ENCODE measurements at places on chromosomes 3 and 15.

- no peak for DNase-seq
Observed at GRCh38 chr3:13324835-13325501, 95.2 kb downstream of the NUP210 start.

DNA sequence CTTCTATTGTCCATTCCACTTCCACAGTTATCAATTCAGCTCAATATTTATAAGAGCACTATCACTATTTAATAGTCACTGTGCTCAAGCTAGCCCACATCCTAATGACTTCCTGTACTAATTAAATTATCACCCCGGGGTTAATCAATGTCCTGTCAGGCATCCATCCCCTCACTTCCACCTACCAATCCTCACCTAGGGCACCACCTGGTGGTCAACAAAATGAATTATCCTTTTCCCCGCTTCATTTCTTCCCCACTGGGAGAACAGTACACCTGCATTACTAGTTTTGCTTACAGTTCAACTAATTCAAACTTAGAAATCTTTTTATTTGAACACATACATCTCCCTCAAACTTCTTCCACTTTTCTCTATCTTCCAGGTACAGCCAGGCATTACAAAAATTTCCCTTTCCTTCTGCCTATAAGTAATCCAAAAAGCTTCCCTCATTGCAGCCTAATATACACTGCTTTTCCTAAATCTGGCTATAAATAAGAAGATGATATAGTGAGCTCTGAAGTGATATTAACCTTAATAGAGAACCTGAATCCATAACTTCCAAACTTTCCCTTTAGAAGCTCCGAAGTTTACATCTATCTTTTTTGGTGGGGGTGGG, 68.5 kb downstream of the TMCC1 start:
- DNase-seq: peak; percentile 47

GRCh38 chr3:107644631-107645030, 121.9 kb downstream of the BBX start:
- no peak for DNase-seq

DNA sequence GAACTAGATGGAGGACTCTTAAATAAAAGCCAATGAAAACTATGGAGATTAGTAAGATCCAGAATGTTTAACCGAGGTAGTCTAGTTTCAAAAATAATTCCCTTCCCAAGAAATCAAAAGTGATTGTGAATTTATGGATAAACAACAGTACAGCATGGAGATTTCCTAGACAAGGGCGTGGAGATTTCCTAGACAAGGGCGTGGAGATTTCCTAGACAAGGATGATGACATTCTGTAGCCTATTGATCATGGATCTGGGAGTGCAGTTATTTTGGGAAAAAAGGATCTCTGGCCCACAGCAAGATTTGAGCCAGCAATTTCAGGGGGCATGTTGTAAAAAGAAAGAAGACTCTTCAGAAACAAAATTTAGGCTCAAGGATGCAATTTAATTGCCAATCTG, 175.3 kb downstream of the RAP2B start:
- DNase-seq: no peak

- no peak for DNase-seq
Observed at GRCh38 chr3:161067335-161067734, 37.8 kb downstream of the B3GALNT1 start.

DNA sequence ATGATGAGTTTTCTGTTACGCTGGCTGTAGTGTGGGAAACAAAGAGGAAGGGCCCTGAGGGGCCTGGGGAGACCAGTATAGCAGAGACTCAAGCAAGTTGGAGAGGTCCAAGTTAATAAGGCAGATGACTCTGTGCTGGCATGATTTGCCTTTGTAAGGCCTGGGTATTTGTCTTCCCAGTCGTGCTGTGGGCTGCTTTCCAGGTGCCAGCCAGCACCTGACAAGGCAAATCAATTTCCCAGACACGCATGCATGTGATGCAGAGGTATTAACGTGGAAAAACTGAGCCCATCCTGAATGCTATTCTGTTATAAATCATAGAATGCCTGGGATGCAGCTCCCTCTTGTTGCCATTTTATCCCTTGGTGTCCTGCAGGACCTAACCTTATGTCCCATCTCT, 175.6 kb downstream of the MFSD1 start:
- no peak for DNase-seq

DNA sequence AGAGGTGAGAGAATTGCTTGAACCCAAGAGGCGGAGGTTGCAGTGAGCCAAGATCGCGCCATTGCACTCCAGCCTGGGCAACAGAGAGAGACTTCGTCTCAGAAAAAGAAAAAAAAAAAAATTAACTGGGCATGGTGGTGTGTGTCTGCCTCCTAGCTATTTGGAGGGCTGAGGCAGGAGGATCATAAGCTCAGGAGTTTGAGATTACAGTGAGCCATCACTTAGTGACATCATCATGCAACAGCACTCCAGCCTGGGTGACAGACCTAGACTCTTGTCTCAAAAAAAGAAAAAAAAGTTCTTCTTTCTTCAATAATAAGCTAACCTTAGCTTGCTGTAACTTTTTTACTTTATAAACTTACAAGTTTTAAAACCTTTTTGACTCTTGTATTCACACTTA, 99.8 kb downstream of the SLMAP start:
- no peak for DNase-seq

DNA sequence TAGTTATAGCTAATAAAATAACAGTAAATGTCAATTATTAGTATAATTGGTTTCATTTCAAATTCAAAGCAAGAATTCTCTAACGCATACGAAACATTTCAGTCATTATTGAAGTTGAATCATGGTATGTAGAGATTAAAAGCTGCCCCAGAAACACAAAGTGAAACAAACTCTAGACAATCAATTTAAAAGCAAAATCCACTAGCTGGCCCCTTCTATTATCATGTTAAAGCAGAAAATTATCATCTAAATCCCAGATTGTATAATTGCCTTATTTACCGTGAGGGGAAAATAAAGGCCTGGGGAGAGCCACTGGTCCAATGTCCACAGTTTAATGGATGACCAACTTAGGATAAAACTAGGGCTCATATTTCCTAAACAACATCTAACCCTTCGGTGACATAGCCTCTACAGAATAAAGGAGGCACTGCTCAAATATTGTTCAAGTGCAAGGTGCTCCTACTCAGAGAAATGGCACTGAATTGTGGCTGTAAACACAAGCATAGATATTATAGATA, 110.9 kb upstream of the THRB start:
- DNase-seq: no peak

GRCh38 chr3:151931171-151931570, 57.7 kb downstream of the SUCNR1 start:
- no peak for DNase-seq

DNA sequence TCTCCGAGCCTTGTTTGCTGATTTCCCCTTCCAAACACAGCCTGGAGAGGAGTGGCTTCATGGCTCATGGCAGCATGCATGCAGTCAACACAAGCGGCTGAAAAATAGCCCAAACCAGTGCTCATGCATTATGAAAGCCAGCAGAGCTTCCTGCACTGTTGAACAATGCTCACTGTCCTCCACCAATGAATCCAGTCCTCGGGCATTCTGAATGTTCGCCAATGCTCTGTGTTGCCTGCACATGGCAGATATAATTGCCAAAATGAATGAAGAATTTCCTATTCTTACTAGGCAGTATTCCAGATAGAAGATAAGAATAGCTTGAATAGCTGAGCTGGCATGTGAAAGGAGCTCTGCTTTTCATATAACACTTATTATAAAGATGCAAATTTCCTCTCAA, 252.7 kb downstream of the ROBO1 start:
- no peak for DNase-seq

GRCh38 chr3:39142067-39142466, 11.3 kb downstream of the CSRNP1 start:
- no peak for DNase-seq

DNA sequence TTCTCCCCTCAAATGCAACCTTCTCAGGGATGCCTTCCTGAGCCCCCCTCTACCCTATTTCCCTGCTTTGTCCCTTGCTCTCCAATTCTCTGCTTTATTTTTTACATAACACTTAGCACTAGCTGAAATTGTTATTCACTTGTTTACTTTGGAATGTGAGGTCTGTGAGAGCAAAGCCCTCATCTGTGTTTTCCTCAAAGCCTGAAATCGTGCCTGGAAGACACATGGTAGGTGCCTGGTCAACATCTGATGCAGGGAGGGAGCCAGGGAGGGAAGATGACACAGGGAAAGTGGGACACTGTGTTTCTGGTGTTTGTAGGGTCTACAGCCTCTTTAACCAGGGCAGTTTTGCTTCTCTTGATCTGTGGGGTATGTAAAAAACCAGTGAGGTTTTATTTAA, 23.6 kb downstream of the EIF2AK4 start:
- DNase-seq: no peak

GRCh38 chr3:126067959-126068358, 16.0 kb downstream of the SLC41A3 start:
- DNase-seq: no peak

- no peak for DNase-seq
Observed at GRCh38 chr3:136022529-136023263, 57.2 kb downstream of the PPP2R3A start.

DNA sequence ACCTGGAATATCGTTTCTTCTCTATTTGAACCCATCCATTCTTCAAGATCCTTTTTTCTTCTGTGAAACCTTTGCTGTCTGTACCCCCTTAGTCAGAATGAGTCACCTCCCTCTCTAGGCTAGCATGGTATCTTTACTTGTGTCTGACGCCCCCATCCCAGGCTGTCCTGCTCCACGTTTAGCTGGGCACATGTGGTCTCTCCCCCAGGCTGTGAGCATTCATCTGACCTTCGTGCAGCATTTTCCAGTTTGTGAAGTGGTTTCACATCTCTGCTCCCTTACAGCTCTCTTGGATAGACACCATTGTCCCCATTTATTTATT, 14.3 kb upstream of the TLE3 start:
- no peak for DNase-seq

GRCh38 chr3:102336130-102336529, 98.7 kb upstream of the ZPLD1 start:
- no peak for DNase-seq

DNA sequence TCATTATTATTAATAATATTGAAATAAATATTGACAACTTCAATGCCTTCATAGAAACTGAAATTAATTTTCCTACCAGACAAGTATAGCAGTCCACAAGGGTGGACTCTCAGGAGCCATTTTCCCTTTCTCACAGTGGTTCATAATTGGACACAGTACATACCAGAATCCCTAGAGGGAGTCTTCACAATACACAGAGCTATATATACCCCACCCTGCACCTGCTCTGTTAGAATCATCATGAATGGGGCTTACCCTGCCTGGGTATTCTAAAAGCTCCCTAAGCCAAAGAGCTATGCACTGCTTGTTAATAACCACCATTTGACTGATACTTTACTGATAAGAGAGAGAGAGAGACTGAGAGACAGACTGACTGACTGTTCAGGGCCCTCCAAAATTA, 134.9 kb downstream of the FEZF2 start:
- no peak for DNase-seq

DNA sequence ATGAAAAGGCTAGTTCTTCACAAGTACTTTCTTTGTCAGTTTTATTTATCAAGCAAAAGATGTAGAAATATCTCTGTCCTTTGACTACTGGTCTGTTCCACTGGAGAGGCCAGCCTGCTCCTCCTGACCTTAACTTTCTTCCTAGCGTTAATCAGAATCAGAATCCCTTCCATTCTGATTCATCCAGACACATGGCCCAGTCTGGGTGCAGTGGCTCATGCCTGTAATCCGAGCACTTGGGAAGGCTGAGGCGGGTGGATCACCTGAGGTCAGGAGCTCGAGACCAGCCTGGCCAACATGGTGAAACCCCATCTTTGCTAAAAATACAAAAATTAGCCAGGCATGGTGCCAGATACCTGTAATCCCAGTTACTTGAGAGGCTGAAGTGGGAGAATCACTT, 32.0 kb upstream of the MANF start:
- DNase-seq: no peak

DNA sequence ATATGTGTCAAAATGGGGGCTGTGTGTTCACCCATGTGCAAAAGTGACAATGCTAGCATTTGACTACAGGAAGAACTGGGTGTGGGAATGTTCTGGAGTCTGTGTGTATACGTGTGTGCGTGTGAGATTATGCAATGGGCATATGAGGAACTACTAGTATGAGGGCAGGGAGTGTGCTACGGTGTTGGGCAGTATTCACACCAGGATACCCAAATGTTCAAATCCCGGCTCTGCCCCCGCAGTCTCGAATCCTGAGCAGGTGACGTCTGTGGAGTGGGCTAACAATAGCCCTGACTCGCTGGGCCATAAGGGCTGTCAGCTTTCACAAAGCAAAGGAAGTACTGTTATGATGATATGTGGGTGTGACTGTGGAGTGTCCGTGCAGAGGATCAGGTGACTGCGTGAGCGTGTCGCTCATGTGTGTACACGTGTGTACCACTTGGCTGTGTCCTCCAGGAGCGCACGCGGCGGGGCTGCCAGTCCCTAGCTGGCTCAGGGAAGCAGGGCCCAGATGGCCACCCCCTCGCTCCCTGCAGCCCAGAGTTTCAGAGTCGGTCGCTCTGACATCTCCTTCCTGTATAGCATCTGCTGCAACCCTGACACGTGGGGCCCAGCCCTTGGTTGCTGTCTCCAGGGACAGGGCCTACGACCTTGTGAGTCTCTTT, 27.2 kb downstream of the IQSEC1 start:
- DNase-seq: peak; percentile 27

DNA sequence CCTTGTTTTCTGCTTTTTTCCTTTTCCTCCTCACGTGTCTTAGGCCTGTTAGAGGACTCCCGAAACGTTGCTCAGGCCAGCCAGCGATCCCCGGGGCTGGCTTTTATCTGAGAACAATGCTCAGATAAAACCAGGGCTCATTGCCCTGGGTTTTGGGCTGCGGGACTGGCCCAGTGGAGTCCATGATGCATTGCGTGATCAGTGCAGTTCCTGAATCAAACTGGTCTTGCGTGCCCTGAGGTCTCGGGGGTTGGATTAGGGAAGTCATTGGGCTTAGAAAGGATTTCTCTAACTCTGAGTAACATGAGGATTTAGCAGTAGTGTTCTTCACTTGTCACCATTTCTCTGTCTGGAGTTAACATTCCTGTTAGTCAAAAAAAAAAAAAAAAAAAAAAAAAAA, 66.3 kb downstream of the CCR1 start:
- DNase-seq: no peak

DNA sequence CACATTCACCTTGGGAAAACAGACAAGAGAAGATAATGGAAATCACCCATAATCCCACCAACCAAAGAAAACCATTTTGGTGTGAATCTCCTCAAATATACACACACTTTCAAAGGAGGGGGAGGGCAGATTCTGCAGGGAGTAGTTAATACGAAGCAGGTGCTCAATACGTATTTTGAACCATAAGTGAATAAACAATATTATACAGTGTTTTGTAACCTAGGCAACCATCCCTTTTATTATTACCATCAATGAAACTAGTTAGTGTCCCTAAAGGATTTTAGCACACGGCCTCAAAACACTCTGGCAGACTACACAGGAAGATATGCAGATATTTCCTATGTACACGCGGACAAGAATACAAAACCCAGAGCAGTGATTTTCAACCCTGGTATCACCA, 6.1 kb downstream of the OSBPL10 start:
- no peak for DNase-seq

- DNase-seq: no peak
Observed at GRCh38 chr15:68298882-68299381, 21.4 kb downstream of the FEM1B start.

All from NCI-H1694 treated with DMSO at 0.1 percent for 48 hours (cell line).